ENCODE measurements at places on chromosomes 12 and 14.

- no peak for DNase-seq
These were observed 75.8 kb downstream of the FRMD6 start for GRCh38 chr14:51727526-51727925.

DNA sequence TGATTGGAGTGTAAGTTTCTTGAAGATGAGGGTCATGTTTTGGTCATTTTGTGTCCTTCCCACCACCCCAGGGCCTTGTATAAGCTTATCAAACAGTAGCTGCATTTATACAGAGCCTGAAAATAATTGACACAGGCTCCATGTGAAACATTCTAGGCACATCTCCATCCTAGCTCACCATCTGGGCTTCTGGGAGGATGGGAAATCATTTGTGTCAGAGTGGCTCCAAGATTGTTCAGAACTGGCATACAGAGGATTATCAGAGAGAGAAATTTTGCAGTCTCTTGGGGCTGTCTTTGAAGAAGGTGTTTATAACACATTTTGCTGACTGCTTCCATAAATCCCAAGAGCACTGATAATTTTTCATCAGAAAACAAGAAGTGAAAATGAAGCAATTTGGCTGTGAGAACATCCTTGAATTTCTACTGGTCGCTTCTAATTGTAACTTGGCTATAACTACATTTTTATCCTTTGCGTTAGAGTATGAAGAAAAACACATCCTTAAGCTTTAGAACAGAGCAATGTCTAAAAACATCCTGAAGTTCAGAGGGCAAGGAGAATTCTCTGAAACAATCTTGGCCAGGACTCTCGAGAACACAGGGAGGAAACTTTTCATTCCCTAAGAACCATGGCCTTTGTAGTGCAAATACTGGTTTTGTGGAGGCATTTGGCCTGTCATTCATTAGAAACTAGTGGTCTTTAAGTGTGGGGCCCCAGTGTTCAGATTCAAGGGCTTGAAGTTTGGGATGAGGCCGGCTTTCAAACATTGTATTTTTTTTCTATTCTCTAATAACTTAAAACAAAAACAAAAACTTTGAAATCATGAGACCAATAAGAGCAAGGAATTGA lies 151.1 kb downstream of the DACT1 start:
- DNase-seq, result no peak

- no peak for DNase-seq
These were observed 32.0 kb upstream of the PRPF39 start for GRCh38 chr14:45051896-45052295.

DNA sequence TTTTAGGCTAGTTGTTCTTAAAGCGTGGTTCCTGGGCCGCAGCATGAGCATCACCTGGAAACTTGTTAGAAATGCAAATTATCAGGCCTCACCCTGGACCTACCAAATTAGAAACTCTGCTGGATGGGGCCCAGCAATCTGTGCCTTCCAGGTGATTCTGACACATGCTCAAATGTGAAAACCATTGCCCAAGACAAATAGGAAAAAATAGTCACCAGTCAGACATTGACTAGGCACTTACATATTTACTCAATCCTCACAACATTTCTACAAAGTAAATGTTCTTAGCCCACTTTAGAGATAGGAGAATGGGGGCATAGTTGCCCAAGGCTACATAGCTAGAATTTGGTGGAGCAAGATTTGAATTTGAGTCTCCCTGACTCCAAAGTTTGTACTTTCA lies 3.3 kb downstream of the CELA1 start:
- no peak for DNase-seq

- DNase-seq, result no peak
These were observed 21.2 kb downstream of the DEGS2 start for GRCh38 chr14:100138082-100138787.

DNA sequence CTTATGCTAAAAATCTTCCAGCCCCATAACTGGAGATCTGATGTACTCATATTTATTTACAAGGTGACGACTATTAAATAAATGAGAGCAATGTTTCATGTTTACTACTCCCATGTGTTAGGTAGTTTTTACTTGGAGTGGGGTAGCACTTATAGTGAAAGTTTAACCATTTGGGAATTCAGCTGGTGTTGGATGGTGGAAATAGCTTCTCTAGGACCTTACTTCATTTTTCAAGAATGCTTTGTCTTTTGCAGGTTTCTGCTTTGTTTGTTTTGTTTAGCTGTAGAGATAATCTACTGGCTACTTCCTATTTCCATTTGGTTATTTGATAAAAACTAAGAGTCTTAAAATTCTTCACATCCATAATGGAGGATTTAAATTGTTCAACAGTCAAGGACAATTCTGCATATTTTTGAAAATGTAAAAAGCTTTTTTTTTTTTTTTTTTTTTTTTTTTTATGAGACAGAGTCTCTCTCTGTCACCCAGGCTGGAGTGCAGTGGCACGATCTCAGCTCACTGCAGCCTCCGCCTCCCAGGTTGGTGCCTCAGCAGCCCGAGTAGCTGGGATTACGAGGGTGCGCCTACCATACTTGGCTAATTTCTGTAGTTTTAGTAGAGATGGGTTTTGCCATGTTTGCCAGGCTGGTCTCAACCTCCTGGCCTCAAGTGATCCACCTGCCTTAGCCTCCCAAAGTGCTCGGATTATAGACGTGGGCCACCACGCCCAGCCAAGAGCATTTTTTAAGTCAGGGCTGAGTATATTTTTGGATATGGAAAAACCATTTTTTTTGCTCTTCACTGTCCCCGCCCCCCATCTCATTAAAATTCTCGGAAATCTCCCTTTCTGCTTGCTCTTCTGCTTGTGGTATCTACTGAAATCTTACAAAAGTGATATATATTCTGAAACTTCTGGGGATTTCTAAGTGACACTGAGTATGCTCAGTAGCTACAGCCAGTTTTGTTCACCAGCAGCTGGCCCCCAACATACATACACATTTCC lies 1.4 kb upstream of the ABCD2 start:
- no peak for DNase-seq

GRCh38 chr12:93127107-93127560 lies 198.0 kb upstream of the EEA1 start:
- no peak for DNase-seq

DNA sequence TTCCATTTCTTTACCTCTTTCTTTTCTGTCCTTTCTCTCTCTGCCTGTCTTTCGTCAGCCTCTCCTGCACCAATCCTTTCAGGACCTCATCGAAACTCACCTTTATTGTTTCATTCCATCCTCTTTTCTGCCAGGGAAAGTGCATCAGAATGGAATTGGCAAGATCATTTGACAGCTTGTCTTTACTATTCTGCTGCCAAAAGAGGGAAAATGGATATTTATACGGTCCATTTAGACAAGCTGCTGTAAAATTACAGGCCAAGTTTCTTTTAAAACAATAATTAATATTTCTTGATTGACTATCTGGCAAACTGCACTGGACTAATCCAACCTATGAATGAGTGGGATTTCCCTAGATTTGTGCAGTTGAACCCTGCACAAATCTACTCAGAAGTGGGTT lies 7.6 kb upstream of the SRGAP1 start:
- no peak for DNase-seq

All from astrocyte (in vitro differentiated cells and primary cell).